ENCODE measurements at places on chromosomes 13 and 19.

DNA sequence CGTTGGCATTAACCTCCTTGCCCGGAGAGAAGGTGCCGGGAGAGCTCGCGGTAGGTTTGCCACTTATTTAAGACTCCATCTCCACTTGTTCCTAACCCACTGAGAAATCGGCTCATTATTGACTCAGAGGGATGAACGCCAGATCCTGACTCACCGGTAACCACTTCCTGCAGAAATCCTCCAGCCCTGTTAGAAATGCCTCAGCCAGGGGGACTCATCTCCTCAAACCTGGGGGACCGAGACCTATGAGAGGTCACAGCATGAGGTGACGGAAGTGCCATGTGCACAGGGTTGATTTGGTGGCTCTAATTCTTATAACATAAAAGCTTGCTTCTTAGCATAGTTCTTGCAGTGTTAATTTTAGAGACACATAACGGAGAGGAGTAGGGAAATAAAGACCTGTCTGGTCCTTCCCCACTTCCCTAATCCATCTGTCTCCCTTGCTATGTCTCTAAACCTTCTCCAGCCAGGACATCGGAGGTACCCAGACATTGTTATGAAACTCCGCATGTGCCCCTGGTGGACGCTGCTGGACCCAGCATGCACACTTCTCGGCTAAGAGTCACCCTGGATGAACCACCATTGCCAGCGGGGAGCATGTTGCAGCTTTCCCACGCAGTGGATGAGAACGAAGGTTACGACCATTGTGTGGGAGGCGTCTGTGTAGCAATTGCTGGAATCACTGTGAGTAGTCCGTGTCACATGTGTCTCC lies 158.9 kb downstream of the EFNB2 start:
- peak; percentile 67 for DNase-seq

DNA sequence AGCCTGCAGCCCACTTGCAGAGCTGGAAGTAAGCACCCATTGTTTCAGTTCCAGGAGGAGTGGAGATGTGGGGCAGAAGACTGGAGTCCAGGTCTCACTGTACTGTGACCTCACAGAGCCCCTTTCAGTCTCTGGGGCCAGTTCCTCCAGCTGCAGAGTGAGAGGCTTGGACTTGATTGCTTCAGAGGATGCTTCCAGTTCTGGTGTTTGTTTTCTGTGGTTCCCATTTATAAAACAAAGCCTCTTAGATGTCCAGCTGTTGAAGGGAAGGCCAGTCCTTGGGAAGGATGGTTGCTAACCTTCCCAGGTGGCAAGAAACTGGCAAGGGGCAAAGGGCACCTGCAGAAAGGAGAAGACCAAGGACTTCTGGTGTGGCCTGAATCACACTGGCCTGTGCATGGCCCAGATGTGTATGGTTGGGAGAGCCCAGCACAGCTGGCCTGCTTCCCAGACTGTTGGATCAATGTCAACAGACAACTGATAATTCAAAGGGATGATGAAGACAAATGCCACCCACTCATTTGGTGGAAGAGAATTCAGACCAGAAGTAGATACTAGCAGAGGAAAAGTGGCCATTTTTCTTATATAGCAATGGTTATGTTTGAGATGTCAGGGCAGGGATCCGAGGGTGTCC lies 218.5 kb downstream of the ZNF536 start:
- DNase-seq: no peak

- DNase-seq: no peak
Measured at GRCh38 chr13:34942732-34943435, 814 bp downstream of the NBEA start.

DNA sequence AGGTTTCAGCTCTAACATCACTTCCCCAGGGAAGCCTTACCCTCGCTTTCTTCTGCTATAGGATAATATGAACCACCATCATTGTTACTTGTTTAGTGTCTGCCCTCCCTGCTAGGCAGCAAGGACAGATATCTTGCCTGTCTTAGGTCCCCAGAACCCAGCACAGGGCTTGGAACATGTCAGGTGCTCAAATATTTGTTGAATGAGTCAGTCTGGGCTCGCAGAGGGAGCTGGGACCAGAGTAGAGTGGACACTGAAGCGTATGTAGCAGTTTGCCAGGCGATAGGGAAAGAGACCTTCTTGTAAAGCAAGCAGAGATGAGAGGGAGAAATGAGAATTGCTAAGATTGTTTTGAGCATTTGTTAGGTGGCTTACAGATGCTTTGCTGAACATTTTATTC lies 11.7 kb downstream of the BCKDHA start:
- no peak for DNase-seq

DNA sequence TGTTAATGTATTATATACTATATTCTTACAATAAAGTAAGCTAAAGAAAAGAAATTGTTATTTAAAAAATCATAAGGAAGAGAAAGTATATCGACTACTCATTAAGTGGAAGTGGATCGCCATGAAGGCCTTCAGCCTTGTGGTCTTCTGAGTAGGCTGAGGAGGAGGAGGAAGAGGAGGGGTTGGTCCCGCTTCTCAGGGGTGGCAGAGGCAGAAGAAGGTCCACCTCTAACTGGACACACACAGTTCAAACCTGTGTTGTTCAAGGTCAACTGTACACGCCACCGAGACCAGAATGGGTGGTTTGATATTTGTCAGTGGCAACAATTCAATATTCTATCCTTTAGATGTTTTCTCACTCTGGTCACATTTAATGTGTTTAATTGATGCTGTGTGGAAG lies 67.2 kb downstream of the ALOX5AP start:
- no peak for DNase-seq

DNA sequence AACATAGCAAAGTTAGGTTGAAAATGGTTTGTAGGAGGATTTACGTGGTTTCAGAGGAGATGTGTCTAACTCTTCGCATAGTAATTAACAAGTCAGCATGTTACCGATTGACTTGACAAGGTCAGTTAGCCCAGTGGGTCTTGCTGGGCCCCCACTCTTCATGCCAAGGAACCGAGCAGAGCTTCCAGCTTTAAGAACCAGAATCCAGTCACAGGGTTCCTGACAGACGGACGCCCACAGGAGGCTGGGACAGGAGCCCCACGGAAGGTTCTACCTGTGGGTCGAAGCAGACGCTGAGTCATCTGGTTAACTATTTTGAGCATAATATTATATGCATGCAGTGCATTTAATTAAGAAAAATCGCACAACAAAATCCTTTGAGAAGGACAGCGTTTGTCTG lies 3.5 kb downstream of the TMEM255B start:
- no peak for DNase-seq

DNA sequence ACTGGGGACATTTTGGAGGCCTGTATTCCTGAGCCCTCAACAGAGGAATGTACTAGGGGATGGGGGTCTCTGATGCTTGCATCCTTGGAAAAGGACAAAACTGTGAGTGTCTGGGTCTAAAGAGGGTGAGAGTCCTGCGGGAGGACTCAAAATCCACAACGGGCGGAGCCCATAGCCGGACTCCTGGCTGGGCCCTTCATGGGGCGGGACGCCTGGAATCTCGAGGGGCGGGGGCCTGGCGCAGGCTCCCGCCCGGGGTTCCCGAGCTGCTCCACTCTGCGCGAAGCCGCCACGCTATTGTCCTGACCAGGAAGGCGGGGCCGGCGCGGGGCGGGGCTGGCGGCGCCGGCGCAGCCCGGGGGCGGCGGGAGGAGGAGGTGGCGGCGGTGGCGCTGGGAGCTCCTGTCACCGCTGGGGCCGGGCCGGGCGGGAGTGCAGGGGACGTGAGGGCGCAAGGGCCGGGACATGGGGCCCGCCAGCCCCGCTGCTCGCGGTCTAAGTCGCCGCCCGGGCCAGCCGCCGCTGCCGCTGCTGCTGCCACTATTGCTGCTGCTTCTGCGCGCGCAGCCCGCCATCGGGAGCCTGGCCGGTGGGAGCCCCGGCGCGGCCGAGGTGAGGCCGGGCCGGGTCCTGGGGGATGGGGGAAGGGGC lies at the start of gene APLP1:
Gene APLP1 (plus strand): TSS at position 403 of the 651 bp plus-strand sequence. CDS start 63 bp downstream, at position 466.
- DNase-seq: no peak

- DNase-seq: peak; percentile 16
Measured at GRCh38 chr13:78700121-78700910, 41.4 kb upstream of the OBI1 start.

DNA sequence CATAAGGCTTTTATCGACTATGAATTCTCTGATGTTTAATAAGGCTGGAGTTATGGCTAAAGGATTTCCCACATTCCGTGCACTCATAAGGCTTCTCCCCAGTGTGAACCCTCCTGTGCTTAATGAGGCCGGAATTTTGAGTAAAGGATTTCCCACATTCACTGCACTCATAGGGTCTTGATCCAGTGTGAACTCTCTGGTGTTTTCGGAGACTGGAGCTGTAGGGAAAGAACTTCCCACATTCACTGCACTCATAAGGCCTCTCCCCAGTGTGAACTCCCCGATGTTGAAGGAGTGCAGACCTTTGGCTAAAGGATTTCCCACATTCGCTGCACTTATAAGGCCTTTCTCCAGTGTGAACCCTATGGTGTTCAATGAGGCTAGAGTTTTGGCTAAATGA lies 7.4 kb downstream of the ZNF154 start:
- DNase-seq: no peak

DNA sequence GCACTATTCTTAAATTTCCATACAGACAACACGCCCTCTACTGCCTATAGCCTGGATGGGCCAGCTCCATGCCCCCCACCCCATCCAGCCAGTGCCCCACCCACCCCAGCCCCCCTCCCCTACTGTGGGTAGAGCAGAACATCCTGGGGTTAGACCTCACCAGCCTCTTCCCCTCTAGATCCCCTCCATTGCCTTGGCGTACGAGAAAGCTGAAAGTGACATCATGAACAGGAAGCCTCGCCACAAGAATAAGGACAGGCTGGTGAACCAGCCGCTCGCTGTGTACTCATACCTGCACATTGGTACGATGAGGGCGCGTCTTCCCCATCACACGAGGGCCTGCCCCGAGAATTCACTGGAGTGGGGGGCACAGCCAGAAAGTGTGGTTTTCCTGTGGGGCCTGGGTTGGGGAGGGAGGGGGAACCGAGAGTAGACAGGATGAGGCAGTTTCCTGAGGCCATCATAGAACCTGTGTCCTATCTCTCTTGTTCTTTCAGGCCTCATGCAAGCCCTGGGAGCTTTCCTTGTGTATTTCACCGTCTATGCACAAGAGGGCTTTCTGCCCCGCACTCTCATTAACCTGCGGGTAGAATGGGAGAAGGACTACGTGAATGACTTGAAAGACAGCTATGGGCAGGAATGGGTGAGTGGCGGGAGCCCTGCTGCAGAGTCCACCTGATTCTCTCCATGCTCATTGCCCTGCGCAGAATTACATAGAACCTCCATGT lies 29.1 kb downstream of the ATP12A start:
- DNase-seq: no peak

- no peak for DNase-seq
Measured at GRCh38 chr19:54271106-54271505, 9.8 kb downstream of the LILRB2 start.

GRCh38 chr13:46293436-46293835 lies 81.7 kb downstream of the LRRC63 start:
- no peak for DNase-seq

DNA sequence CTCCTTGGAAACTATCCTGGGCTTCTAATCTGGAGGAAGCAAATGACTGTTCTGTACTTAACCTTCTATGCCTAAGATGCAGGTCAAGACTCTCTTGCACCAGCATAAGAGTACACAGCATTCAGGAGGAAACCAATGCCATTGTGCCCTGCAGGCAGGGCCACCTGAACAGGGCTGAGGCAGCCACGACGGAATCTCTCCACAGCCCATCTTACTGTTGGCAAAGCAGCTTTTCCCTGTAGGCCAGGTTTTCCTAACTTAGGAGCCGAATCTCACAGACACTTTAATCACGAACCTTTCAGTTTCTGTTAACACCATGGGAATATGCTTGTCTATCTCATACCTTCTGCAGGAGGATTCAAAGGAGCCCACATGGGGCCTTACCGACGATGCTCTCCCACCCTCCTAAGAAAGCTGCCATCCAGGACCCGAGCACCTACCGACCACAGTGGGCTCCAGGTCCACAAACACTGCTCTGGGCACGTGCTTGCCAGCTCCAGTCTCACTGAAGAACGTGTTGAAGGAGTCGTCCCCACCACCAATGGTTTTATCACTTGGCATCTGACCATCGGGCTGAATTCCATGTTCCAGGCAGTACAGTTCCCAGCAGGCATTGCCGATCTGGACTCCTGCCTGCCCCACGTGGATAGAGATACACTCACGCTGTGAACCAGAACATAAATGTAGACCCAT lies 2.6 kb downstream of the TUBA3C start:
- no peak for DNase-seq

- no peak for DNase-seq
Measured at GRCh38 chr19:9700229-9700981, 25.5 kb upstream of the ZNF562 start.

GRCh38 chr19:28936001-28936400 lies 276.9 kb downstream of the UQCRFS1 start:
- no peak for DNase-seq

DNA sequence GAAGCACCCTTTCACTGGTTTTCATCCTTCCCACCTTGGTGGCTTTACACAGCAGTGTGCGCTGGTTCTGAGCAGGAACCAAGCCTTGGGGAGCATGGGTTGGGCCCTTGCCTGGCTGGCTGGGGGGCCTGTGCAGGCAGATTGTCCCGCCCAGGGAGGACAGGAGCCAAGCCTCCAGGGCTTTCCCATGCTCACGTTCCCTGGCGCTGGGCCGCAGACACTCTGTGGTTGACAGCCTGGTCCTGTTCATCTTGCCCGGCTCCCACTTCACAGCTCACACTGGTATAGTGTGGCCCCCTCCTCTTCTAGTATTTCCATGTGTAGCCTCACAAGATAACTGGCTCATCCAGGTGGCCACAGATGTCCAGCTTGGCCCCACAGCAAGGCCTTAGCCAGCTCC lies 4.6 kb upstream of the CCNE1 start:
- DNase-seq: no peak

- no peak for DNase-seq
Measured at GRCh38 chr13:69410761-69411160, 696.9 kb upstream of the ATXN8OS start.

GRCh38 chr13:71618159-71618558 lies 248.8 kb downstream of the DACH1 start:
- DNase-seq: no peak

GRCh38 chr19:39515551-39516191 lies 732 bp downstream of the SELENOV start:
- DNase-seq: no peak

- no peak for DNase-seq
Measured at GRCh38 chr19:4172861-4173473, 9.4 kb downstream of the SIRT6 start.

- DNase-seq: peak; percentile 37
Measured at GRCh38 chr13:47484548-47484947, 516.5 kb downstream of the SUCLA2 start.

- no peak for DNase-seq
Measured at GRCh38 chr19:35037716-35038622, 3.6 kb upstream of the HPN start.

DNA sequence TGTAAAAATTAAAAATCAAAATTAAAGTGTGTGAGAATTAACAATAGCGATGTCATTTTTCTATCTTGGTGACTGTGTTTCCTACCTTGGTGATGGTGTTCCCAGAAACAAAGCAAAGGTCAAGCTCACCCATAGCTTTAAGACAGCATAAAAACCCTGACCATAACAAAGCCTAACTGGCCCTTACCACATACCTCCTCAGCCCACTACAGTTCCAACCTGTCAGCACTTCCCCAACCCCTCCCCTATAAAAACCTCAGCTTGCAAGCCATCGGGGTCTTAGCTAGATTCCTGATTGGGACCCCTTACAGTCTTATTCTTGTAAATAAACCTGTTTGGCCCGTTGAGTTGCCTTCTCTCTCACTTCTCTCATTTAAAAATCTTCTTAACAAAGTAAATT lies 484.4 kb upstream of the PCDH20 start:
- no peak for DNase-seq

- no peak for DNase-seq
Measured at GRCh38 chr19:8357007-8357521, 6.9 kb upstream of the ANGPTL4 start.

GRCh38 chr19:16121967-16122366 lies 10.3 kb downstream of the RAB8A start:
- DNase-seq: peak; percentile 52
